Adipocyte (in vitro differentiated cells): ENCODE measurements at places on chromosomes 11 and 22.

DNA sequence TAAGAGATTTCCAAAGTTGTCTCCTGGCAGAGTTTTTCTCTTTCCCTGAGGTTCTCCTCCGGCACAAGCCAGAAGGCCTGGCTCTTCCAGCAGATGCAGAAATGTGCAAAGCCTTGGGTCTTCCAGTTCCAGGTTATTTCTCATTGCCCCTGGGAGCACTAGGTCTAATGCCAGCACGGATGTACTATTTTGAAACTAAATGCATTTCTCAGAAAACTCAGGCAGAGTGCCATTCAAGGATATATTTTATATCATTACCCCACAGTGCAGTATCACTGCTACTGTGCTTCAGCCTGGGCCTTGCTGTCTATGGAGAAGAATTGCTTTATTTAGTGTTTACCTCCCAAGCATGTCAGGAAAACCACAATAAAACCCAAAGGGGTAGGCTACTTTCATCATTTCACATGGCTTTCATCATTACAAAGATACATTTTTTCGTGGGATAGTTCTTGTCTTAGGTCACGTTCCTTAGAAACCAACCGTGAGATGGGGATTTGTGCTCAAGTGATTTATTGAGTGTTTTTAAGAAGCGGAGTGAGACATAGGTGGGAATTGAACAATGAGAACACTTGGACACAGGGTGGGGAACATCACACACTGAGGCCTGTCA lies 22.4 kb upstream of the FZD4 start:
- no peak for DNase-seq

DNA sequence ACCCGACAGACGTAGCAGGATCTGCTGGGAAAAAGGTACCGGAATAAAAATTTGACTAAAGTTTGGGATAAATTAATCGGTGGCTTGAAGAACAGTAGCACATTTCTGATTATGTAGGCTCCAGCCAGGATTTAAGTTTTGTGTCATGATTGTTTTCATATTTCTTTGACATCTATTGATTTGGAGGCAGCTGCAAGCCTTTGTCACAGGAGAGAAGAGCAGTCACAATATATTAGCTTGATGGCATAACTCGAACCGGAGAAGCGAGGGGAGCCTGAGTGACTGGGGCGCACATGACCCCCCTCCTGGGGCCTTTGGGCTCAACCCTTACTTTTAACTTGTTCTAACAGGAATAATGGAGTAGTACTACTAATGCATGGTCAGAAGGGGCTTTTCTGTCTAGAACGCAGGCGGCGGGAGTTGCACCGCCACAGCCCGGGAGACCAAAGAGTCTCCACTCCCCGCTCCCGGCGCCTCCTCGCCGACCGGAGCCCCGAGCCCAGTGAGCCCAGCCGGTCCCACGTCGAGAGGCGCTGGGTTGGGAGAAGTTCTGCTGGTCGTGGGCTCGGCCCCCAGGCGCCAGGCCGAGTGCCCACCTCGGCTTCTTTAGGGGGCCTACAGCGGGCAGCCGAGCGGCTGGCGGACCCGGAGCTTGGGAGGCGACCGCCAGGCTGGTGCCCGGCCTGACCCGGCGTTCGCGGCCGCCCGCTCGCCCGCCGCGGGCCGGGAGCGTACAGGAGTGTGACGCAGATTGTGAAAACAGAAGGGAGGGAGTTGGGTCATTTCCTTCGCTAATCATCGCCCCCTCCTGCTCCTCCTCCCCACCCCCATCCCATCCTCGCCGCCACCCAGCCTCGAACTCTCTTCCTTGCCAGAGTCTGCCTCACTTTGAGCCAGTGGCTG lies 15.7 kb upstream of the PAX6 start:
- DNase-seq, result no peak

GRCh38 chr11:126167488-126167887 lies 44.0 kb downstream of the RPUSD4 start:
- no peak for DNase-seq

DNA sequence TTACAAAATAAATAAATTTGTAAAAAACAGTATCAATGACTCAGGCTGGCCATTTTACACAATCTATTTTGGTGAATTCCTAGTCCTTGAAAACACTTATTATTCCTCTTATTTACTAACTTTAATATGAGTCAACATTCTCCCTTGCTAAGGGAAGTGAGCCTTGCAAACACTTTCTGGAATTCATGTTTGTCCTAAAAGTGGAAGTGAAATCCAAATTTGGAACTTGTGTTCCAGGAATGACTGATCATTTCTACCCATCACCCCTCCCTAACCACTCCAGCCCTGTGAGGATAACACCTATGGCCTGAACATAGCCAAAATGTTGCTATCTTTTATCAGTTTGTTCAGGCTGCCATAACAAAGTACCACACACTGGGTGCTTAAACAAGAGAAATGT lies 83.1 kb downstream of the OR5AK2 start:
- peak; percentile 44 for DNase-seq

DNA sequence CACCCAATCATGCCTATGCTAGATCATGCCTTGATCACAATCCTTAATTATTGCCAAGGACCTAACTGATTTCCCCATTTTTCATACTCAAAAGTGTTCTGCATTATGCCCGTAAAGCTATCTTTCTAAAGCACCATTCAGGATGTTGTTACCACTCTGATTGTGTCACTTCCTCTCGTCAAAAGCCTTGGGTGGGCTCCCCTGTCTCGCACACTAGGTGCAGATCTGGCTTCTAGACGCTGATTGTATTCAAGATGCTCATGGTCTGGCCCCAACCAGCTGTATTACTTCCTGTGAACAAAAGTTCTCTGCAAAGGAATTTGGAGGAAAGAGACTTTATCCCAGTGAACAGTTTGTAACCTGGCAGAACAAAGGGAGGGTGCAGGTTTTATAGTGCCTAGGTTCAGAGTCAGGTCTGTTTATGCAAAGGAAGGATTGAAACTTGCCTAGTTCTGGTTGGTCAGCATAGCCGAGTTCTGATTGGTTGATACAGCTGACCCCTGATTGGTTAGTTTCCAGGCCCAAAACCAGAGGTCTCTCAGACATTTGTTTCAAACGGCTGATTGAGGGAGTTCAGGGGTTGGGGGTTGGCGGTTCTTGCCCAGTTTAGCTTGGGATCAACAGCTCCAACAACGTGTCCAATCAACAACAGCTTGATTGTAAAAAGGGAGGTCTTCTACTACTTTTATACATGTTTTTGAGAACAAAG lies 25.4 kb downstream of the ATG13 start:
- DNase-seq, result no peak

DNA sequence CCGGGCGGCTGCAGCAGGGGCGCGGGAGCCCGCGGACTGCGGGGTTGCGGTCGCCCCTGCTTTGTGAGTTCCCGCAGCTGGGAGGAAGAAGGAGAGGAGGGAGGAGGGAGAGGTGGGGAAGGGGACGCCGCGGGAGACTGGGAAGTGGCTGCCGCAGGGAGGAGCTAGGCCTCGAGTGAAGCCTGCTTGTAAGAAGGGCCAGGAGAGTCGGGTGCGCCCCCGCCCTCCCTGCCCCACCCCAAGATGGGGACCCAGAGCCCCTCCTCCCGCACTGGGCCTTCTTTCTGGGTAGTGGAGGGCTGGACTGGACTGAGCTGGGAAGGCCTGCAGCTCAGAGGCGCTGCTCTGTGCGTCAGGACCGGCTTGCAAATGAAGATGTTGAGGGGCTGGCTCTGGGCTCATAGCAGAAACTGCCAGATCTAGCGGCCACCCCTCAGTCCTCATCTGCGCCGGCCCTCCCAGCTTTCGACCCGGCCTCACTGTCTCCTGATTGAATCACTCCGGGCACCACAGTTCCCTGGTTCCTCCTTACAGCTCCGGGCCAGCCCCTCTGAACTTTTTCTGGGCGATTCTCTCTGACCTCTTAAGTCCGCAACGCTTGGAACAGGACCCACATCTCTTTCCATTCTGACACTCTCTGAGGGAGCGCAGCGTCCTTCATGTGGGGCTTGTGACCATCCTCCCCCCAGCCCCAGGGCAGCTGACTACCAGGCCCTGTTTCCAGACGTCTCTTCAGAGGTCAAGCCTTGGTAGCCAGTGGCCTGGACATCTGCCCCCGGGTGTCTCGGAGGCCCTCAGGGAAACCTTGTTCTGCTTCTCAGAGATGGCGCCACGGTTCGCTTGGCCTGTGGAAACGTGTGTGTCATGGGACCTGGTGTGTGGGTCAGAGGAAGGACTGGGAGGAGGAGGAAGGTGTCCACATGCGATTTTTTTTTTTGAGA lies 21.9 kb downstream of the SERPINH1 start:
- DNase-seq, result peak; percentile 78

DNA sequence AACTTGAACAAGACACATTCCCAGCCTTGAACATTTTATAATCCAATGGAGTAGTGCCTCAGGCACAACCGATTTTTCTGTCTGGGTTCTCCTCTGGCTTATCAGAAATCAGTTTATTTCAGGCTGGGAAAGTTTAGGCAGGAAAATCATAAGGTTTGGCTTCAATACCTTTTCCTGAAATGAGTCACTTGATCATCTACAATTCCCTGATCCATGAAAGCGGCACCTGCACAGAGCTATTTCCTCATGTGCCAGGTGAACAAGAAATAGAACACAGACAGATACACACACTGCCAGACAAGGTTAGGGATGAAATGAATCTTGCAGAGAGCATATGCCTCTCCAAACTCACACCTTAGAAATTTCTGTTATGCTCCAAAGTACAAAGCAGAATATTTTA lies 106.7 kb upstream of the OR9G4 start:
- no peak for DNase-seq

DNA sequence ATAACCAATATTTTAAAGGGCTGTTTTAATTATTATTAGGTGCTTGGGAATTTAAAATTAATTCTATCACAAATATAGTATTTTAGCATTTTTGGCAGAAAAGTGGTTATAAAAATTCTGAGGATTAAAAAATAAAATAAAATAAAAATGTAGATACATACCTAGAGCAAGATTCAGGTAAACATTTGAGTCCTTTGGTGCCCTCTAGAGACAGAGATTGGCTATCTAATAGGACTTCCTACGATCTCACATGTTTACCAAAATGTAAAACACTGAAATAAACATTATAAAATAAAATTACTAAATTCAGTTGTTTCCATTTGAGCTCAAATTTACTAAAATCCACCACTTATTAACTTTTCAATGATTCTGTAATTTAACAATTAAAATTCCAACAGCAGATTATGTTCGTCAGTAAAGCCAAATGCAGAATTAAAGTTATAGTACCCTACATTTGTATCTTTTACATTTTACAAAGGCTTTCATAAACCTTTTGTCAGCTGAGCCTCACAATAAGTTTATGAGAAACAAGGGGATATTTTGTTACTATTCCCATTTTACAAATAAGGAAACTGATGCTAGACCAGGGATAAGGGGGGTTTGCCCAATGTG lies 27.7 kb downstream of the SLC36A4 start:
- DNase-seq, result peak; percentile 65

DNA sequence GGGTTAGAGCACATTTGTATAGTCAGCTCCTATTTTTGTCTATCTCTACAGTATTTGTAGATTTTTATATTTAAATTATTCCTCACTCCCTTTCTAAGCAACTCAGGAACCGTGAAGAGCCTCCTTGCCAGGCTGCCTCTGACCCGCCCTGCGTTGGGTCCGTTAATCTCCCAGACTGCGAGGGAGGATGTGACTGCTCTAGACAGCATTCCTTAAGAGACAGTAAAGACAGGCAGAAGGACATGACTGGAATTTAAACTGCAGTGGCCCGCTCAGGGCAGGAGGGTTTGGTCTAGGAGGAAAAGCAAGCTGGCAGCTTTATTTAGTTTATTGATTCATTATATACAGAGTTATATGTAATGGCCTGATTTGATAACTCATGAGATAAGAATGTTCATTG lies 413.7 kb downstream of the TMEM135 start:
- no peak for DNase-seq
